ENCODE measurements at places on chromosomes 4 and X. TPM values are rescaled to one million over a fixed set of nuclear protein-coding genes. Genes with fewer than 3 reads are reported as not detected.

HSD17B13 gene
- not detected for total RNA-seq

DNA sequence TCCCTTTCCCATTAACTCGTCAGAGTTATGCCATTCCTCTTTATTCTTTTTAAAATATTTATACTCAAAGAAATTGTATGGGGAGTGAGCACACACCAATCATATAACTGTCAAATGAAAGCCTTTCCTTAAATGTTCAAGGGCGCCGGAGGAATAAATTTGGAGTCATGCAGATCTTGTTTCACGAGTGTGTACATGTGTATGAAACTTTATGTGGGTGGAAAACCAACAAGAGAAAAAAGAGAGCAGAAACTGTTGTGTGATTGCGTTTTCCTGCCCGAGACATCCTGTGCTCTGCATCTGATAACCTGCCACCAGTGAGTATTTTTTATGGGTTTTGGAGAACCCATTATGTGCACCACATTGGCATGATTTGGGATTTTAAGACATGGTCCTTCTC is 88.3 kb downstream of the FHDC1 start:
- DNase-seq = no peak

DNA sequence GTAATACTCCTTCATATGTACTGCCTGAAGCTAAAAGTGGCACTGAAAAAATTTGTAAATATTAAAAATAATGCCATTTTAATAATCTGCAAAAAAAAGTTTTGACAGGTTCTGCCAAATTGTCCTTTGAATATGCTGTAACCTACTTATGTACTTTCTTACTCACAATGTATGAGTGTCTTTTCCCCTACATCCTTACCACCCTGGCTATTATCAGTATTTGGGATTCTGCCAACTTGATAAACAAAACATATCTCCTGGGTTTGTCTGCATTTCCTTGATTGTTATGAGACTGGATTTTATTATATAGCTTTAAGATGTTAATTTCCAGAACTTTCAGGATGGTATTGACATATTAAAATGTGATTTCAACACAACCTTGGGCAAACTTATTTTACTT is 187.9 kb downstream of the CHM start:
- no peak for DNase-seq

DNA sequence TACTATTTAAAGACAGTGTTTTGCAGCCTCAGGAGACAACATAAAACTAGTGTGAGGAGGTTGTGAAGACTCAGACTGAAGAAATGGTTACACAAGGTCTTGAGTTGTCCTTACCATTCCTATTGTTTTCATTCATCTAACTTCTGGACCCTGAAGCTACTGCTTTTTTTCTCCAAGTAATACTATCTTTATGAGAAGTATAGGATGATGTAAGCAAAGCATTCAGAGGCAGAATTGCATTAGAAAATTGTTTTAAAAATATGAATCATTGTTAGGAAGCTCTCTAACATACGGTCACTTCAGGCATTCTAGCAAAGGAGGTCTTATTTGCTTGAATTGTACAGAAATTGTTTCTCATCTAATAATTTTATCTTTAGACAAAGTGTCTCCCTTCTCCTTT is 357.8 kb downstream of the TLL1 start:
- DNase-seq = no peak

DNA sequence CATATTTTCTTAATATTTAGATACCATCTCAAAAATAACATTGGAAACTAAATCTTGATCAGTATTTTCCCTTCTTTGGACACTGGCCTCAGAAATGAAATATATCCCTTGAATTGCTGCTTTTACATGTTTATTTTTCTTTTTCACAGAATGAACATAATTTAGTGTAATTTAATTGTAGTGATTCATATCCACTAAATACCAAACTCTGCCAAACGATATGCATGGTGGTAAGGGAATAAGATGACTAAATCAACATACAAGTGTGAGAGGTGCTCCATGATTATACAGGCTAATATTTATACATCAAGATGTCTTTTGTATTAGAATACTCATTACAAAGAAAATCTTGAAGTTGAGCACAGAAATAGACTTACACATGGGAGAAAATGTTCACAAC is 216.8 kb upstream of the PACRGL start:
- no peak for DNase-seq

CORIN gene
- 0.34 TPM for total RNA-seq

GRCh38 chr4:53122280-53123116 is 243.4 kb downstream of the SCFD2 start:
- DNase-seq = no peak

GRCh38 chr4:88275949-88276515 is 8.3 kb downstream of the PPM1K start:
- DNase-seq = no peak

DNA sequence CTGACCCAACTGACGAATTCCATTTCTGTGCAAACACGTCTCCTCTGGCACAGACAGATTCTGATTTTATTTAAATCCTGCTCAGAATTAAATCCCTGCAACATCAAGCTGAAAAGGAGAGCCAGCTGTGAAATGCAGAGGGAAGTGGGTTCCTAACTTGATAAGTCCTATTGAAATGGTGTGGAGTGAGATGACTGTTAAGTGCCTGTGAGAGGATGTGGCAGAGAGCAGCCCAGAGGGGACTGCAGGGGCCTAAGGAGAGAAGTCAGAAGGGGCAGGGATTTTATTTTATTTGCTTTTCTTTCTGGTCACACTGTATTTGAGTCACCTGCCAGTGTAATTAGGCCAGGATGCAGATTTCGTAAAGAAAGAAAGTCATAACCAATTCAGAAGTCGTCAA is 277.4 kb downstream of the NKX6-1 start:
- no peak for DNase-seq

CXCL3 gene
- 1.0 TPM for total RNA-seq

- no peak for DNase-seq
These were observed 28.9 kb upstream of the HUWE1 start for GRCh38 chrX:53715346-53715924.

DNA sequence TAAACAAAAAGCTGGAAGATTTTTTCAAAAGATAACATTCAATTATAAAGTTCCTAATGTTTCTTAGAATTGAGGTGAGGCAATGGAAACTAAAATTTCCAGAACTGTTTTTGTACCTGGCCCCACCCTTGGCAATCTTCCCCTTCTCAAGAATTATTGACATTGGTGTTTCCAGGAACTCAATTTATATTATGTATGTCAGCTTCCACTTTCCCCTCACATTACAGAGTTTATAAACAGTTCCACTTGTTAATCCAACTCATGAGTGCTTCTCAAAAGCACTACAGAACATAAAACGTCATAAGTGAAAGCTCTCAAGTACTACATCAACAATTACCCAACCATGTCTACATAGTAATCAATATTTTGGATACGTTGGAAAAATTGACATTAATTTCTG is 107.4 kb downstream of the FAM13A start:
- no peak for DNase-seq

DNA sequence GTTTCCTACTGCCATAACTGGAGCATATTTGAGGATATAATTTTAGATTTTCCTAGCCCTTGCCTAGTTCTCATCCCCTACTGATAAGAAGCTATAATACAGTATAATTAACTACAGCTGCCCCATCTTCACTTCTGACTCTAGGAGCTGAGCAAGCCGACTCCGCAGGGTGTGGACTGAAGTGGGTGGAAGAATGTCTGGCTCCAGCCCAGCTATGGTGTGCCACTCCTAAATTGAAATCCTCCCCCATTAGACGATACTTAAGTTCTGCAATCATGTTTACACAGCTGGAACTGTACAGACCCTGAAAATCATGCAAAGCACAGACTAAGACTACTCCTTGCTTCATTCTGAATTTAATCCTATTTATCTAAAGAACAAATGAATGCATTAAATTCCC is 93.1 kb downstream of the PCDH19 start:
- no peak for DNase-seq

PABPC1L2A gene
- total RNA-seq = 0.23 TPM
